ENCODE measurements at places on chromosomes 11 and 22.

- no peak for DNase-seq
Observed at GRCh38 chr11:19606856-19607655, 105.6 kb upstream of the NAV2 start.

DNA sequence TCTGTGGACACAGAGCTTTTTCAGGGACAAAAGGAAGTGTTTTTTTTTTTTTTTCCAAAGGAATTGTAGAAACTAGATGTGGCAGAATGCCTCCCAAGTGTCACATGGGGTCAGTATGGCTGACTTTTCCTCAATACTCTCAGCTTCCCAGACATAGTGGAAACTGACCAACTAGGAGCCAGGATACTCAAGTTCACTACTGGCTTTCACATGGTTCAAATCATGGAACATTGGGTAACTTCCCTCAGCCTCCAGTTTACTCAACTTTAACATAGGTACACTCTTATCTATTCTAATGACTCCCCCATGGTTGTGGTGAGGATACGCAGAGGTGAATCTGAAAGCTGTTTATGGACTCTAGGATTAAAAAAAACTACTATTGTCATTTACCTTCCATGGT, 1.4 kb downstream of the SLC5A1 start:
- DNase-seq: no peak

DNA sequence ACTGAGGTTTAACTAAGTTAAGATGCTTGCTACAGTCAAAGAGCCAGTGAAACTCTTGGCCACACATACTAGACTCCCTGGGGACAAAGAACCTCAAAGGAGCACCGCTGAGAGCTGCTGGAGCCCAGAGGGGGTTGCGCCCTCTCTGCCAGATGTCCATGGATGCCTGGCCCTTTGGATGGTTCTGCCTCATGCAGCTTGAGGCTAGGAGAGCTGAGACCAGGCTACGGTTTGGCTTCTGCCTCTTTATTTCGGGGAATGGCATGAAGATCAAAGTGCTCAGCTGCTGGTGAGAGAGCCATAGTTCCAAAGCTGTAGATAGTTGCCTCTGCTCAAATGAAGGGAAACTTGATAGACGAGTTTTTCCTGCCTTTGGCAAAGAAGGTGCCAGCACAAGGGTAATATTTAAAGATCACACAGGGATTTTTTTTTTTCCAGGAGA, 43.0 kb downstream of the RASSF10 start:
- DNase-seq: no peak

GRCh38 chr11:130668751-130669150, 220.3 kb downstream of the ADAMTS15 start:
- no peak for DNase-seq

GRCh38 chr11:67032830-67033551, 10.1 kb downstream of the SYT12 start:
- no peak for DNase-seq

GRCh38 chr22:39959640-39960447, at the start of gene TMA7B:
TMA7B (plus strand) TSS chr22:39960397; CDS start chr22:39964375, 3,978 bp downstream.
- DNase-seq: peak; percentile 19

DNA sequence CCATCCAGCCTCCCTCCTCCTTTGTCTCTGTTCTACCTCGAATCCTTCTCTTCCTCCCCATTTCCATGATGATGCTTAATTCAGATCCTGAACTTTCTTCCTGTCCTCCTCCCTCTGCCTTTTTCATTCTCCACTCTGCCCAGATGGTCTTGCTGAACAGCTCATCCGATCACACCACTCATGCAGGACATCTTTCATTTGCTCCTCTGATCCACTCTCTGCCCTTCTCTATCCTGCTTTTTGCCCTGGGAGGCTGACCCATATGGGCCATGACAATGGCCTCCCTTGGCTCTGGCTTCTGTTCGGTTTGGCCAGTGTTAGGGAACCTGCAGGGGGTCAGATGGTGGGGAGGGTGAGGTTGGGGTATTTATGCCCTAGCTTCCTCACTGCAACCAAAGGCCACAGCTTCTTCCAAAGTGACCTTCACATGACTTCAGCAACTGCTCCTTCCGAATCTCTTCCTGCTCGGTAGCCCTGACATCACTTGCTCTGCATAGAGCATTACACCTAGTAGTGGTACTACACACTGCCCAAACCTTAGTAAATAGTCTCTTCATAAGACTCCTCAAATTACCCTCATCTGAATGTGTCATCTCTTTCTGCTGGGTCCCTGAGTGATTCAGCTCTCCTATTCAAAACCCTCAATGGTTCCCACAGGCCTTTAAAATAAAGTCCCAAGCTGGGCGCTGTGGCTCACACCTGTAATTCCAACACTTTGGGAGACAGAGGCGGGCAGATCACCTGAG, 32.7 kb upstream of the MICAL2 start:
- DNase-seq: no peak

DNA sequence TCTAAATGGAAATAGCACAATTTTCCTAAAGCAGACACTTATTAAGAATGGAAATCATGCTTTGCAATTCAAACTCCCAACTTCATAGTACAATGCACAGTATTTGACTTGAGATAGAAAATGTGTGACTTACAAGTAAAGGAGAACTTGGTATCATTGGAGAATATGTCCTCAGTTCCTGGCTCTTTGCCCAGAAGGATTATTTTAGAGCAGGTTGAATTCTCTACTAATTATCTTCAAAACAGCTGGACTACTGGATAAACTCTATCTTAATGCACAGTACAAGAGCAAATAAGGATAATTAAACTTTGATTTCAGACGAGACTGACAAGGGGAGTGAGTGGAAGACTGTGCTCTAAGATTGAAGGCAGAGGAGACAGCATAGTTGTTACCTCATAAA, 839.4 kb downstream of the OPCML start:
- no peak for DNase-seq

DNA sequence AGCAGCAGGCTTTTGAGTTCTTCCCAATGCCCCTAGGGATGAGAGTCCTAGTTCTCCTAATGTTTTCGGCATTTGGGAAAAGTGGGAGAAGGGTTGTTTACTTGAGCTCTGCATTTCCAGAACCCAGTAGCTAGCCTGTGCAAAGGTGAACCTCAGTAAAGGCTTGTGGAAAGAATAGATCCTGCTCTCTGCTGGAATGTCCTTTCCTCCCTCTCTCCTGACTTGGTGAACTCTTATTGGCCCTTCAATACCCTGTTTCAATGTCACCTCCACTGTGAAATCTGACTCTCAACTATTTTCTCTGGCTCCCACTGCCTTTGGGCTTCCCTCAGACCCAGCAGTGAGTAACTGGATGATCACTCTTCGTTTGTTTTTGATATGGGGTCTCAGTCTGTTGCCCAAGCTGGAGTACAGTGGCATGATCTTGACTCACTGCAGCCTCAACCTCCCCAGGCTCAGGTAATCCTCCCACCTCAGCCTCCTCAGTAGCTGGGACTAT, 2.4 kb upstream of the UVRAG start:
- DNase-seq: no peak

DNA sequence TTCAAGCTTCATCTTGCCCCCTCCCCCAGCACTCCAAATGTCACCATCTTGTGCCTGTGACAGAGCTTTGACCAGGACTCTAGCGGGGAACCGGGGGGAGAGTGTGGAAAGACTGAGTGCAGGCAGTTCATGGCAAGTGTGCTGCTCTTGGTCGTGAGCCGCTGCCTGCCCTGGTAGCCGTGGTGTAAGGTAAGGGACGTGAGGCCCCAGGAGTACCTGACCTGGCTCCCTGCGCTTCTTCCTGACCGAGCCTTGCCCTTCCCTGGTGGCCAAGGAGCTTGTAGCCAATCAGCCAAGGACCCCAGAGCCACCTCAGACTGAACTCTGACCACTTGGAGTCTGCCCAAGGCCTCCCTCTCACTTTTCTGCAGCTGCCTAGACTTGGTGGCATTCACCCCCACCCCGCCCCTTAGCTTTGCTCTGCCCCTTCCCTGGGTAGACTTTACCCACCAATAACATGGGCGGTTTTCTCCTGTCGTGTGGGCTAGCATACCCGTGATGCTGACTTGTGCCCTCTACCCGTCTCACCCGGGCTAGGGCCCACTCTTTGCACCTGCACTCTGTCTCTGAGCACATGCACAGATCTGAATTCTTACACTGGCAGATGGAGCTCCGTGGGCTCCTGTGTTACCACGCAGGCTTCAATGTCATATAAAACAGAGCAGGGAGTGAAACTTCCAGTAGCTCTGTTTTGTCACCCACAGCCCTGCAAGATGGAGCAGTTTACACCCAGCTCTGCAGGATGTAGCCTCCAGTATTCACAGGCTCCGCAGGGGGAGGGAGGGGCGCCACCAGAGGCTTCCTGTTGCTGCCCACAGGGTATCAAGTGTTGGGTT, 1.5 kb downstream of the DGKZ start:
- no peak for DNase-seq

GRCh38 chr11:112705148-112705547, 256.1 kb upstream of the NCAM1 start:
- DNase-seq: no peak

- DNase-seq: no peak
Observed at GRCh38 chr11:12399355-12399754, 22.0 kb downstream of the PARVA start.

DNA sequence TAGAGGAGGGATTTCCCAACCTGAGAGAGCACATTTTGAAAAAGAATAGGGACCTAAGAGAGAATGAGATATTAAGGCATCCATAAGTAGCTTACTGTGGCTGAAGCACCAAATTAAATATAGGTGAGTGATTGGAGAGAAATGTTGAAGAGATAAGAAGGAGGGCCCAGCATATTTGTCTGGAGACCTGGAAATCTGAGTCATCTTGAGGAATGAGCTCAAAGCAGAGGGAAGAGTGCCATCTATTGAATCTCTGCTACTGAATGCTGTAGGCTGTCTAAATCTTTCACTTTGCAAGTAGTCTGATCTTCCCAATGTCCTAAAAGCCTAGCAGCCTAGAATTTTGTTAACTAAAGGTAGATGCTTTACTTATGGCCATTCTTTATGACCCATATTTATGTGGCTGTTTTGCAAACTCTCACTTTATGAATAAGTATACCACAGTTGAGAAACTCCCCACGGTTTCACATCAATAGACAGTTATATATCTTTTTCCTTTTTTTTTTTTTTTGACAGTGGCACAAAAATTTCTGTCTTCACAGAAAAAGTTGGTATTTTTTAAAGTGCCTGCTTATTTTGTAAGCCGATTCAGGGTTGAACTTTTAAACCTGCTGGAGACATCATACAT, 2093.5 kb downstream of the LRRC4C start:
- no peak for DNase-seq

DNA sequence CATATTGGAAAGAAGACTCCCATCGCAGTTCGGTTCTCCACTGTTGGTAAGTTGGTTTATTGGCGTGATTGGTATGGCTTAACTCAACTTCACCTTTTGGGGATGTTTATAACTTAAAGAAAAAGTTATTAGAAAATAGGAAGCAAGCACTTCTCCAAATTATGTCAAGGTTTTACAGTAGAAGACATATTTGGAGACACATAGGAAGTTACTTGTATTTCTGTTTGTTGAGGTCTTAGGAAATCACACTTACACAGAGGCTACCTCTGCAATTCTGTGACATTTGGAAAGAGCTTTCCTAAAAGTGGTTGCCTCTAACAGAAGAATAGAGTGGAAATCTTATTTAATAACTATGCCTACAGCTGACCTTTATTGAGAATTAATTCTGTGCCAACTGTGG, 12.3 kb downstream of the CAT start:
- DNase-seq: no peak

GRCh38 chr11:45926536-45927331, 4.3 kb downstream of the LARGE2 start:
- DNase-seq: no peak

GRCh38 chr22:44892803-44893730, 116.7 kb downstream of the PHF21B start:
- no peak for DNase-seq

DNA sequence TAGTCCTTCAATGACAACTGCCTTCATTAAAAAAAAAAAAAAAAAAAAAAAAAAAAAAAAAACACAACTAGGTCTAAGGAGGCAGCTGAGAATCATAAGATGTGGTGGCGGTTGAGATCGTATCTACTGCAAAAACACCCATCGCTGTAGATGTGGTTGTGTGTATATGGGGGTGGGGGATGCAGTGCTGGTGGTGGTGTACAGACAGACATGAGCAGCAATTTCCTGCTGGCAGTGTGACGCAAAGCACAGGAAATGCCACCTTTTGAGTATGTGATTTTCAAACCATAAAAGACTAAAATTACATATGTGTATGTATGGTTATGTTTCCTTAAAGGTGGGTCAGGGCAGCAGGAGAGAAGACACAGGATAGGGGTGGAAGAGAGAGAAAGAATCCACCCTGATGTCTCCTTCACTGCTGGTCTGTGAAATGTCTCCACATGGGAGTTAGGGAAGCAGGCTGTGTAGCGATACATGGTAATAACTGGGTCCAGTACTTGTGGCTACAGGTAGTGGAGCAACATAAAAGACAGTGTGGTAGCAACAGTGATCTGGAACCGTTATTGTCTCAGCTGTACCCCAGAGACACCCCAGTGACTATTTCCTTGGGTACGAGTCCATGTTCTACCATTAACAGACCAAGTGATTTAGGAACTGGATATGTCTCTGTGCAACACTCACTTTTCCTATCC, 57.9 kb downstream of the SYTL2 start:
- peak; percentile 80 for DNase-seq

DNA sequence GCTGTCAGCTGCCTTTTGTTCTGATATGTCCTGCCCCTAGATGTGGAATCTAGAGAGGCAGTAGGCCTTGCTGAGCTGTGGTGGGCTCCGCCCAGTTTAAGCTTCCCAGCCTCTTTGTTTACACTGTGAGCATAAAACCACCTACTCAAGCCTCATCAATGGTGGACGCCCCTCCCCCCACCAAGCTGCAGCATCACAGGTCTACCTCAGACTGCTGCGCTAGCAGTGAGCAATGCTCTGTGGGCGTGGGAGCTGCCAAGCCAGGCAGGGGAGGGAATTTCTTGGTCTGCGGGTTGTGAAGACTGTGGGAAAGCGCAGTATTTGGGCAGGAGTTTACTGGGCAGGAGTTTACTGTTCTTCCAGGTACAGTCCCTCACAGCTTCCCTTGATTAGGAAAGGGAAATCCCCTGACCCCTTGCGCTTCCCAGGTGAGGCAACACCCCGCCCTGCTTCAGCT, 98.5 kb downstream of the SMCO4 start:
- no peak for DNase-seq

GRCh38 chr11:83054001-83054400, 17.7 kb downstream of the RAB30 start:
- DNase-seq: no peak

GRCh38 chr11:66335531-66336233, 552 bp downstream of the RIN1 start:
- DNase-seq: no peak

DNA sequence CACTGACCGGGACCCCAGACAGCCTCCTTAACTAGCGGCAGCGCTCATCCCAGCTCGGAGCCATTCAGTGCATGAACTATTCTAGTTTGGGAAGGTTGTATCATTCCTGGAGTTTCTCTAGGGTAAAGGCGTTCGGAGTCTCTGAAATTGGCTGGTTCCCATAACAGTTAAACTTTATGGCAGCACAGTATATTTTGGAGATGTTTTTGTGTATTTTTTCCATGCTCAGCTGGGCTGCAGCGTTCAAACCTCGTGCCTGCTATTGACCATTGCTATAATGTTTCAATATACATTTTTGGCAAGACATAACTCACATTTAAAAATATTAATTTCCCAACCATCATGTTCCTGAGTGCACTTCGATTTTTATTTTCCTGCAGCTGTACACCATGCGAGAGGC, 169.7 kb downstream of the ST3GAL4 start:
- no peak for DNase-seq

GRCh38 chr11:67544616-67545242, 21.5 kb upstream of the CABP2 start:
- no peak for DNase-seq

Data from T-helper 9 cell (primary cell).